ENCODE measurements at places on chromosomes 3 and 15.

DNA sequence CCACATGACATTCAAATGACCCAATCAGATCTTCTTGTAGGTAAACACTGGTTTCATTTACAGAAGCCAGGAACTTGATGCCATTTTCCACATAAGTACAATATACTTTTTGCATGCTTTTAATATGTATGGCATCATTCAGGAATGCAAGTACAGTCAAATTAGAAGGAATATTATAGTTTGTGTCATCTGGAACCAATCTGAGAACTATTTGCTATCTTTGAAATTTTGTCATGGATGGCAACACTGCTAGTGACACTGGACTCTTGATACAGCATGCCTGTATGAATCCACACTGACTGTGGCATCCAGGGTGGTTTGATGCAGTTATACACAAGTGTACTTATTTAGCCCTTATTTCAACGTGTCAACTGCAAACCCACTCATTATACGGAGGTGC, 141.6 kb downstream of the EBLN2 start:
- DNase-seq, result no peak

DNA sequence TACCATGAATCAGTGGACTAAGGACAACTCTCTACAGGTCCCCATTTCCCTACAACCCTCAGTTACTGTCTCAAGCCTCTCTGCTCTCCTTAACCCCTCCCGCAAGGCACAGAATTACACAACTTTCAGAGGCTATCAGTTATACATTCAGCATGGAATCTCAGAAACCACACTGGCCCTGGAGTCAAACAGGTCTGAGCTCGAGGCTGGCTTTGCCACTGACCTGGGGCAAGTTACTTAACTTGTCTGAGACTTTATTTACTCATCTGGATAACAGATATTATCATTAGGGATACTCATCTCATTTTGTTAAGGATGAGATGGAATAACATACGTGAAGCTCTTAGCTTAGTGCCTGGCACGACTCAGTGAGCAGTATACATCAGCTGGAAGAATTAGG, 95.2 kb downstream of the WDR76 start:
- no peak for DNase-seq

DNA sequence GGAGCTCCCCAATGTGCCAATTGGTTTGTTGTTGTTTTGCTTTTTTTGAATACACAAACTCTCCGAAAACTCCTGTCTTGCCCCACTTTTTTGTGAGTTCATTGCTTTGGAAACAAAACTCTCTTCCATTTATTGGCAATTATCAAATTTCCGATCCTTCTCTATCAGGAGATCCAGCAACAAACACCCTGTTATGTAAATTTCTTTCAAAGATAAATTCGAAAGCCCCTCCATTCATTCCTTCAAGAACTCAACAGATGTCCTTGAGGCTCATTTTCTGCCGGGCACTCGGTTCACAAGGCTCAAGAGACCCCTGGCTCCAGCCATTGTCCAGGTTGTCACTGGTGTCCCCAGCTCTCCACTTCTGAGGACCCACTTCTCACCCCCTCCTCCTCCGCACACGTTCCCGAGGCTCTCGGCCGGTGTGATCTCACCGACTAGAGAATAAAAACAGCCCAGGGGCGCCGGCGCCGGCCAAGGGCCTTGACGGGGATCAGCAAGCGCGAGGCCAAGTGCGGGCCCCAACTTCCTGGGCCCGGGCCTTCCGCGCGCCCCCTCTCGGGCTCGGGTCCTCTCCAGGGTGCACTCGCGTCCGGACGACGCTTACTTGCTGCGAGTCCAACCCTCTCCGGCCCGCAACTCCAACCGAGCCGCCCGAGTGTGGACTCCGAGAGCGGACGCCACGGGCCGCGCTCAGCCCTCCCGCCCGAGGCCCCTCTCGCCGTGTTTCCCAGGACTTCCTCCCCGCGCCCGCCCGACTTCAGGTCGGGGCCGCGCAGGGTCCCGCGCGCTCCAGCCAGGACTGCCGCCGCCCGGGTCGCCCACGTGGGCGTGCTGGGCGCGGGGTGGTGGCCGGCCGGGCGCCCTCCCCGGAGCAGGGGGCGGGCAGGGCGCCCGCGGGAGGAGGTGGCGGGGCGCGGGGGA, 533 bp upstream of the SMAD3 start:
- DNase-seq, result peak; percentile 38

DNA sequence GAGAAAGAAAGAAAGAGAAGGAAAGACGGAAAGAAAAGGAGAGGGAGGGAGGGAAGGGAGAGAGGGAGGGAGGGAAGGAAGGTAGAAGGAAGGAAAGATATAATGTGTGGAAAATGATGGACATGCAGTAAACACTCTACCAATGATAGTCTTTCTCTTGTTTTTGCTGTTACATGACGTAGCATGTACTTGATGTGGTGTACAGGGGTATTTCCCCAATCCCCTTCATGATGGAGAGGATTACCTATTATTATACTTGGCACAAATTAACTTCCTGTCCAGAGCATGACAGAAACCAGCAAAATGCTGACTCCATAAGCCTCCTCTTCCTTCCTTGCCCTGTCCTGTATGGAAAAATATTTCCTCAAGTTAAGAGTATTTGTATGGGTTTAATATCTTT, 124.4 kb downstream of the B3GALNT1 start:
- DNase-seq, result no peak

DNA sequence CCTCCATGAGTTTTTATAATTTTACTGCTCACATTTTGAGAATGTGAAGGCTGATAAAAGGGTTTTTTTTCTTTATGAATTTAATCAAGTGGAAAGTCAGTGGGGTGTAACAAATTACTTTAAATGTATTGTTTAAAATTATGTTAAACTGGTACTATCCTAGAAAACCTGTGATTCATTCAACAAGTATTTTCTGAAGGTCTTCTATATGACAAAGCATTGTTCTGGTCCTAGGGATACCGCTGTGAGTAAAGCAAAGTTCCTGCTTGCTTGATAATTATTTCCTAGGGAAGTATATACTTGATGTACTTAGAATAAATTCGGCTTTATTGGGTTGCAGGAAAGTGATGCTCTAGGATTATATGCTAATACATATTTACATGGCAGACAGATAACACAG, 152.8 kb upstream of the GOLGA6L4 start:
- no peak for DNase-seq

DNA sequence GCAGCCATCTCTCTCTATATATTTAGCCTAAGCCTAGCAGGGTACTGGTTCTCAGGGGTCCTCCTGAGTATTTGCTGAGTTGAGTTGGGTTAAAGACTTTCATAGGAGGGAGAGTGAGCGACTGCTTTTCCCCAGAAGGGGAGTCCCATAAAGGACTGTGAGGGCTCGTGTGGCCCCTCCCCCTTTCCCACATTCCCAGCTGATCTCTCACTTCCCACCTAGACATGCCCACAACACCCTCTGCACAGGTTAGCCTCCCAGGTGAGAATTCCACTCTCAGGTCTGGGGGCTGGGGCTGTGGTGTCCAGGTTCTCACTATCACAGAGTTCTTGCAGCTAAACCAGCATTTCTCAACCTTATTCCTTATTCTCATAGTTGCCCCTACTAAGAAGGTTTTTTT, 15.8 kb downstream of the EPHB1 start:
- DNase-seq, result no peak

GRCh38 chr3:169104972-169105371, 558.5 kb downstream of the MECOM start:
- DNase-seq, result no peak

GRCh38 chr15:28881600-28881999, 4.2 kb upstream of the APBA2 start:
- DNase-seq, result no peak

- DNase-seq, result peak; percentile 87
These were observed 37.3 kb upstream of the NDUFB4 start for GRCh38 chr3:120558771-120559241.

DNA sequence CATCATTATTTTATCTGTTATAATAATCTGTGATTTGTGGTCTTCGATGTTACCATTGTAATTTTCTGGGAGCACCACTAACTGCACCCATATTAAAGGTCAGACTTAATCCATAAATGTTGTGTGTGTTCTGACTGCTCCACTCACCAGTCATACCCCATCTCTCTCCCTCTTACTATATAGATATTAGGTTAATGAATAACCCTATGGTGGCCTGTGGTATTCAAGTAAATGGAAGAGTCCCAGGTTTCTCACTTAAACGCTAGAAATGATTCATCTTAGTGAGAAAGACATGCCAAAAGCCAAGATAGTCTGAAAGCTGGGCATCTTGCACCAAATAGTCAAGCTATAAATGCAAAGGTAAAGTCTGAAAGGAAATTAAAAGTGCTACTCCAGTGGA, 1358.5 kb downstream of the ROBO2 start:
- no peak for DNase-seq

DNA sequence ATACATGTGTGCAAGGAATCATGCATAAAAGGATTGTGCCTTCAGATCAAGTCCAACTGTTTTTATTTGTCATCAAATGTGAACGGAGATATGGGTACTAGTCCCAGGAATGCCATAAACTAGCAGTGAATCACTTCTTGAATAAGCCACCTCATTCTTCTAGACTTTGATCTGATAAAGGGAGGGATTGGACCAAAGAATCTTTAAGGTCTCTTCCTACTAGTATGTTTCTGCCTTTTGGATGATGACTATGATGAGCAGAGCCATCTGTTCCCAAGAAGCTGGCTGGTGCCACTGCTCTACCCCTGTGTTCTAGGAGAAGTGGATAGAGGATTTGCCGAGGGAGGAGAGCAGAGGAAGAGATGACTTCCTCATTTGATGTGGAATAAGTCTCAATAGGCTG, 28.8 kb upstream of the UACA start:
- no peak for DNase-seq

- DNase-seq, result no peak
These were observed 5.7 kb upstream of the FOXB1 start for GRCh38 chr15:59998305-59998949.

DNA sequence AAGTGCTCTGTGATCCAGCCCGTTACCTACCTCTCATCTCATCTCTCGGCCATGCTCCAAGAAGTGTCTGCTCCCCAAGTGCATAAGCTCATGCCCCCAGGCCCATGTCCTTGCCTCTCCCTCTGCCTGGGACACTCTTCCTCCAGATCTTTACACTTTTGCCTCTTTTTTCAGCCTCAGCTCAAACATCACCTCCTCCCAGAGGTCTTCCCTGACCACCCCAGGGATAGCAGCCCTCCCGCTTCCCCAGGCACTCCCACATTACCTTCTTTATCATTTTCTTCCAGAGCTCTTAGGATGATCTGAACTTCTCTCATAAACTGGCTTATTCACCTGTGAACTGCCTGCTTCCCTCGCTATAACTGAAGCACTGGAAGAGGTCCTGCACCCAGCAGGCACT, 2.7 kb upstream of the FURIN start:
- DNase-seq, result no peak

DNA sequence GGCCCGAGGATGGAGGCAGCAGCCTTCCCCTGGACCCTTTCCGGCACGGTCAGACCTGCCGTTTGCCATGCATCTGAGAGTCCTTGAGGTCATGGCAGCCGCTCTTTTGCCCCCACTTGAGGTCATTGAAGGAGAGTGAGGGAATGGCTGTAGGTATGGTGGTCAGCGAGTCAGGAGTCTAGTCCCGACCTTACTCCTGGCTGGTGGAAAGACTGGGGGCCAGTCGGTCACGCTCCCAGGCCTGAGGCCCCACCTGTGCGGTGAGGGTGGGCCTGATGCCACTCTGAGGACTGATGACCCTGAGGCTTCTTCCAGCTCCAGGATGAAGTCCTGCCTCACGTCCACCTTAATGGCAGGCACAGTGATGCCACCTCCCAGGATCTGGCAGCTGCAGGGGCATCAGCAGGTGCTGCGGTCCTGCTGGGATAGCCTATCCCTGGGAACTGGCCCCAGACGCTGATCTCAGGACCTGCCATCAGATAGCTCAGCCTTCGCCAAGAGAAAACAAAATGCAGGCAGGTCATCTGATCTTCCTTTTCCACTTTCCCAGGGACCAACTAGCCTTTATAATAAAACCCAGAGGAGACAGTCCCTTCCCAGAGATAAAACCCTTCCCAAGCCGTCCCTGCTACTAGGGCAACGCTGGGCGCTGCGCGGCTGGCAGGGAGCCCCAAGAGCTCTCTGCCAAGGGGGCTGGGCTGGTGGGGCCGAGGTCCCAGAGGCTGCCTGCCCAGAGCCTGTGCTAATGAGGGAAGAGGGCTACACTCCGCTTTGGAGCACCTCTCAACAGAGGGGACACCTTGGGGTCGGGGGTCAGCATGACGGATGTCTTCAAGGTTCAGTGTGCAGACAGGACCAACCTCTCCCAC, 42.2 kb downstream of the TM2D3 start:
- no peak for DNase-seq

- no peak for DNase-seq
These were observed 54.4 kb downstream of the SLC24A1 start for GRCh38 chr15:65676123-65676522.

GRCh38 chr3:58141766-58142345, 68.9 kb downstream of the DNASE1L3 start:
- DNase-seq, result no peak

DNA sequence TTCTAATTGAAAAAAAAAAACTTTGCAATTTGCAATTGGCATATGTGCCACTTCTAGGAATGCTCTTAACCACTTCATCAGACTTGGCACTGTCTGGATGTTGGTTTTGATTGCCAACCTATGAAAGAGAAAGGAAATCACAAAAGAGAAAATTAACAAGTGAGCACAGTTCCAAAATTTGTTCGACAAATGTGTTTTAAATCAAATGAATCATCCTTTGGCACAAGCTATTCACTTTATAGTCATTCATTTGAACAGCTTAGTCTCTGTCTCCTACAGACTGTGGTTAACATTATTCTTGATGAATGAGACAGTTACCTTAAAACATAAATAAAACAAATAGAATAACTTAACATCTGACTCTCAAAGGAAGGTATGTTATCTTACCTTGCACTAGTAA, 265.0 kb downstream of the EPHA3 start:
- no peak for DNase-seq

GRCh38 chr3:133834621-133835417, 29.2 kb downstream of the SRPRB start:
- no peak for DNase-seq

DNA sequence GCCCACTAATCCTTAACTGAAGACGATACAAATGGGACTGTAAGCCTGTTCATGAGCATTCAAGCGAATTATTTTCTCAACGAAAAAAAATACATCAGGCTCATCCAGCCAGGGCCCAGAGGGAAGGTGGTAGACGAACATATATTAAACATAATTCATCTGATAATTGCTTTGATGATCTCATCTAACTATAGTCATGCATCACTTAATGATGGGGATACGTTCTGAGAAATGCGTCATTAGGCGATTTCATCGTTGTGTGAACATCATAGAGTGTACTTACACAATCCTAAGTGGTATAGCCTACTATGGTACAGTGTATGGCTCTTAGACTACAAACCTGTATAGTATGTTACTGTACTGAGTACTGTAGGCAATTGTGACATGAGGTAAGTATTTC, 10.0 kb upstream of the SPINK8 start:
- no peak for DNase-seq

GRCh38 chr3:4577721-4578120, 84.6 kb downstream of the ITPR1 start:
- DNase-seq, result no peak

GRCh38 chr3:32815841-32816438, 1.9 kb upstream of the TRIM71 start:
- DNase-seq, result no peak

- DNase-seq, result no peak
These were observed 357.5 kb upstream of the CADM2 start for GRCh38 chr3:84601303-84601702.

GRCh38 chr3:107208100-107208499, 169.1 kb upstream of the CCDC54 start:
- no peak for DNase-seq

- no peak for DNase-seq
These were observed 1278.5 kb downstream of the NSUN3 start for GRCh38 chr3:95341314-95341713.

- no peak for DNase-seq
These were observed 85.0 kb downstream of the CYP19A1 start for GRCh38 chr15:51253366-51253765.

GRCh38 chr3:127544192-127544802, 46.2 kb downstream of the TPRA1 start:
- peak; percentile 75 for DNase-seq

Measured in stimulated activated CD4-positive, alpha-beta T cell treated with anti-CD3 and anti-CD28 coated beads, Interleukin-4, amount 100 ng/mL, for 24 hours (primary cell).